Neural progenitor cell (in vitro differentiated cells): ENCODE measurements at places on chromosomes 11 and 22. TPM values are rescaled to one million over a fixed set of nuclear protein-coding genes. Genes with fewer than 3 reads are reported as not detected.
A peak's percentile ranks its signal among the peaks of the same experiment; 100 is the strongest.

GRCh38 chr11:100562128-100562527 lies 125.0 kb upstream of the ARHGAP42 start:
- no peaks in the 10 kb centered on the region for H3K36me3 ChIP-seq
- no peak overlapping the region for H3K27ac ChIP-seq
- DNase-seq, result no peak
- no peaks in the 10 kb centered on the region for H3K27me3 ChIP-seq

GRCh38 chr11:14357881-14358728 lies 878 bp downstream of the RRAS2 start:
- H3K36me3 ChIP-seq, result no peaks in the 10 kb centered on the region
- H3K4me1 ChIP-seq, result peaks cover 12% of the 10 kb centered on the region
- peak; percentile 93 for DNase-seq

- no peaks in the 10 kb centered on the region for H3K36me3 ChIP-seq
- no peak for DNase-seq
- H3K4me3 ChIP-seq, result no peak overlapping the region
- no peaks in the 10 kb centered on the region for H3K4me1 ChIP-seq
- no peaks in the 10 kb centered on the region for H3K27me3 ChIP-seq
These were observed 542.4 kb downstream of the TBC1D22A start for GRCh38 chr22:47304854-47305253.

DNA sequence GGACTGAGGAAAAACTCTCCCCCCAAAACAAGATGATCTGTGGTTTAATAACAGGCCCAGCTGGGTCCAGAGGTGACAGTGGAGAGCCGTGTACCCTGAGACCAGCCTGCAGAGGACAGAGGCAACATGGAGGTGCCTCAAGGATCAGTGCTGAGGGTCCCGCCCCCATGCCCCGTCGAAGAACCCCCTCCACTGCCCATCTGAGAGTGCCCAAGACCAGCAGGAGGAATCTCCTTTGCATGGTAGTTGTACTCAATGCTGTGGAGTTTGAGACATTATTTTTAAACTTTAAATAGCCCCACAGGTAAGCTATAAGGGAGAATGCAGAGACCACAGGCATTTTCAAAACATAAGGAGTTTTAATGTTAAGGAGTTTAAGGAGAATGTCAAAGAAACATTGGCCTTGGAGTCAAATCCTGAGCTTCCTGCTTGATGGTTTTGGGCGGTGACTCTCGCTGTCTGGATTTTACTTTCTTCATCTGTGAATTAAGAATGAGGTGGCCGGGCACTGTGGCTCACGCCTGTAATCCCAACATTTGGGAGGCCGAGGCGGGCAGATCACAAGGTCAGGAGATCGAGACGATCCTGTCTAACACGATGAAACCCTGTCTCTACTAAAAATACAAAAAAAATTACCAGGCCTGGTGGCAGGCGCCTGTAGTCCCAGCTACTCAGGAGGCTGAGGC lies 6.8 kb downstream of the APOL1 start:
- H3K4me3 ChIP-seq, result peak overlapping the region; percentile 26
- H3K27me3 ChIP-seq, result no peaks in the 10 kb centered on the region
- no peaks in the 10 kb centered on the region for H3K36me3 ChIP-seq
- no peak for DNase-seq
- H3K27ac ChIP-seq, result peak overlapping the region; percentile 60

GRCh38 chr11:60867871-60868681 lies 734 bp downstream of the ZP1 start:
- no peak overlapping the region for H3K27ac ChIP-seq
- DNase-seq, result no peak
- no peaks in the 10 kb centered on the region for H3K36me3 ChIP-seq
- H3K4me1 ChIP-seq, result no peaks in the 10 kb centered on the region

DNA sequence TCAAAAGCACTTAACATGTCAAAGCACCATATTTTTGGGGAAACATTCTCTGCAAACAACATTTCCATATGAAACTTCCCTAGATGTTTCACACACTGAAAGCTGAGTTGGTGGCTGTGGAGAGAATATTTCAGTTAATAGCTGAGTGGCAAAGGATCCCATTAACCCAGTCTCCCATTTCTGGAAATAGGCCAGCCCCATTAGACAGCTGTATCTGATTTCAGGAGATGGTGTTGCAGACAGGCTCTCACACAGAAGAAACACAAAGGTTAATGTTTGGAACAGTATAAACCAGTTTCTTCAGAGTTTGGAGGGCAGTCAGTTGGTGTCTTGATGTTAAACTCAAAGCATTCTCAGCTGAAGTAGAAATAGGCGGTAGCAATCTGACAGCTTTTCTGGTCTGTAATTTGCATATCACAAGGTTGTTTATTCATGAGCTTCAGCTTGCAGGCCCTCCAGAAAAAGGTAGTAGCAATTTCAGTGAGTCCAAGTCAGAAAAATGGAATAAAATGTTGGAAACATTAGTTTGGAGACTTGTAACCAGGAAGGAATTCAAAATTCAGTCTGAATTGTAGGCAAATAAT lies 15.5 kb upstream of the ZBTB44 start:
- H3K27ac ChIP-seq, result no peak overlapping the region
- no peak for DNase-seq
- no peaks in the 10 kb centered on the region for H3K36me3 ChIP-seq
- no peak overlapping the region for H3K4me3 ChIP-seq
- no peaks in the 10 kb centered on the region for H3K4me1 ChIP-seq

GRCh38 chr11:34074391-34074790 lies 22.9 kb downstream of the CAPRIN1 start:
- H3K4me3 ChIP-seq, result no peak overlapping the region
- no peaks in the 10 kb centered on the region for H3K4me1 ChIP-seq
- H3K27me3 ChIP-seq, result no peaks in the 10 kb centered on the region
- DNase-seq, result no peak
- H3K27ac ChIP-seq, result no peak overlapping the region

DNA sequence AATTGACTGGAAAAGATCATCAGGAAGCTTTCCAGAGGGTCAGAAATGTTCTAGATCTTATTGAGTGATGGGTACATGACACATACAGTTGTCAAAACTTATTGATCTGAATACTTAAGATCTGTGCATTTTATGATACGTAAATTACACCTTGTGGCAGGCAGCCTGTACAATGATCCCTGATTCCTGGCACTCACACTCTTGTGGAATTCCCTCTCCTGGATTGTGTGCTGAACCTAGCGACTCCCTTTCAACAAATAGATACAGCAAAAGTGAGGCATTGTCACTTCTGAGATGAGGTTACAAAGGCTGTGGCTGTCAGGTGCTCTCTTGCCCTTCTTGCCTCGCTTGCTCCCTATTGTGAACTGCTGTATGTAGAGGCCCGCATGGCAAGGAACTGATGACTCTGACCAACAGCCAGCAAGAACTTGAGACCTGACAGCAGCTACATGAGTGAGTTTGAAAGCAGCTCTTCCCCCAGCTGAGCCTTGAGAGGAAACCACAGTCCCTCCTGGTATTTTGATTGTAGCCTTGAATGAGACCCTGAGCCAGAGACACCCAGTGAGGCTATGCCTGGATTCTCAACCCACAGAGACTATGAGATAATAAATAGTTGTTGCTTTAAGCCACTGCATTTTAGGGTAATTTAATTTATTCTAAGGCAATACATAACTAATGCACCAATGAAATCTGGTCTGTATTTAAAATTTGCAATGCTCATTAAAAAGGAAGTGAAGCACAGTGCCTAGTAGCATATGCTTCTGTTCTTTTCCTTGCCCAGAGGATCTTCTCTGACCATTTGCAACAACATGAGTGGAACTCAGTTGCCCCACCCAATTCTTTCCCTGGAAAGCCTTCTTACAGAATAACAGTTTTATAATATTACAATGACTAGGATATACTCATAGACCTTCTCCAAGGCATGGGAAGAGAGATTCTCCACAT lies 60.5 kb upstream of the IZUMO1R start:
- H3K36me3 ChIP-seq, result no peaks in the 10 kb centered on the region
- no peaks in the 10 kb centered on the region for H3K27me3 ChIP-seq
- H3K27ac ChIP-seq, result no peak overlapping the region
- no peak for DNase-seq
- no peak overlapping the region for H3K4me3 ChIP-seq

DNA sequence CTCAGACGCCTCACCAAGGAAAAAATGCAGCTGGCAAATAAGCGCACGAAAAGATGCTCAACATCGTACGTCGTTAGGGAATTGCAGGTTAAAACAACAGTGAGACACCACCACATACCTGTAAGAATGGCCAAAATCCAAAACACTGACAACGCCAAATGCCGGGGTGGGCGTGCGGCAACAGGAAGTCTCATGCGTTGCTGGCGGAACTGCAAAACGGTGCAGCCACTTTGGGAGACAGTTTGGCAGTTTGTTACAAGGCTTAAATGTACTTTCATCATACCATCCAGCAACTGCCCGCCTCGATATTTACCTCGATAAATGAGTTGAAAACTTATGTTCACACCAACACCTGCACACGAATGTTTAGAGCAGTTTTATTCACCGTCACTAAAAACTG lies 7.5 kb upstream of the CTSD start:
- H3K36me3 ChIP-seq, result no peaks in the 10 kb centered on the region
- no peak for DNase-seq
- no peaks in the 10 kb centered on the region for H3K27me3 ChIP-seq

GRCh38 chr11:118870396-118871343 lies 13.0 kb upstream of the CXCR5 start:
- H3K4me1 ChIP-seq, result peaks cover 15% of the 10 kb centered on the region
- no peaks in the 10 kb centered on the region for H3K27me3 ChIP-seq
- H3K4me3 ChIP-seq, result no peak overlapping the region

GRCh38 chr11:95373241-95373640 lies 142.2 kb upstream of the SESN3 start:
- H3K36me3 ChIP-seq, result no peaks in the 10 kb centered on the region
- no peak overlapping the region for H3K4me3 ChIP-seq
- no peak overlapping the region for H3K27ac ChIP-seq
- no peaks in the 10 kb centered on the region for H3K27me3 ChIP-seq

GRCh38 chr11:102761646-102762238 lies 18.7 kb downstream of the MMP10 start:
- H3K27me3 ChIP-seq, result no peaks in the 10 kb centered on the region
- H3K4me1 ChIP-seq, result peaks cover 11% of the 10 kb centered on the region
- no peak overlapping the region for H3K4me3 ChIP-seq

DNA sequence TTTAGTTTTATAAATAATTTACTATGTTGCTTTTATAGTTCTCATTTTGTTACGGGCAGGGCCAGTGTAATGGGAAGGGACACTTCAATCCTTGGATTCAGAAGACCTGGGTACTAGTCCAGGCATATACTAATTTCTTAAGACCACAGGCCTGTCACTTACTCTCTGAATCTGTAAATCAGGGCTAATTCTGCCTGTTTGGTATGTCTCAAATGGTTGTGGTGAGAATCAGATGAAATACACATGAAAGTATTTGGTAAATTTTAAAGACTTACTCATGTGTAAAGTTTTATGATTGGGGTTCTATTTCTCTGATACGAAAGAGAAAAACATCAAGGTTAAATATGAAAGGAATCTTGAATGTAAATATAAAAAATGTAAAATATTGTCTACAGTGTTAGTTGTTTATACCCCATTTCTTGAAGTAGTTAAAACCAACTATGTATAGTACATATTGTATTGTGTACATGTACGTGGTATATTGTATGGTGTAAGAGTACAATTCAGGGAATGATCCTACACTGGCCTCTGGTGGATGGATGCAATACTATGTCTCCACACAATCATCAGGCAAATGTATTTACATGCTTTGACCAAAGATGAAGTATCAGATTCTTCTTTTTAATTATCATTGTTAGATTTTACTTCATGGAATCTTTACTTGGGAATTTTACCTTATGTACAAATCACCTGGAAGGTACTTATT lies 24.5 kb upstream of the RAG2 start:
- no peak overlapping the region for H3K27ac ChIP-seq
- no peaks in the 10 kb centered on the region for H3K27me3 ChIP-seq
- H3K36me3 ChIP-seq, result no peaks in the 10 kb centered on the region
- DNase-seq, result peak; percentile 9

- H3K27ac ChIP-seq, result no peak overlapping the region
- no peaks in the 10 kb centered on the region for H3K4me1 ChIP-seq
- no peaks in the 10 kb centered on the region for H3K36me3 ChIP-seq
- H3K27me3 ChIP-seq, result no peaks in the 10 kb centered on the region
- no peak overlapping the region for H3K4me3 ChIP-seq
These were observed 24.5 kb downstream of the PISD start for GRCh38 chr22:31637447-31637890.

DNA sequence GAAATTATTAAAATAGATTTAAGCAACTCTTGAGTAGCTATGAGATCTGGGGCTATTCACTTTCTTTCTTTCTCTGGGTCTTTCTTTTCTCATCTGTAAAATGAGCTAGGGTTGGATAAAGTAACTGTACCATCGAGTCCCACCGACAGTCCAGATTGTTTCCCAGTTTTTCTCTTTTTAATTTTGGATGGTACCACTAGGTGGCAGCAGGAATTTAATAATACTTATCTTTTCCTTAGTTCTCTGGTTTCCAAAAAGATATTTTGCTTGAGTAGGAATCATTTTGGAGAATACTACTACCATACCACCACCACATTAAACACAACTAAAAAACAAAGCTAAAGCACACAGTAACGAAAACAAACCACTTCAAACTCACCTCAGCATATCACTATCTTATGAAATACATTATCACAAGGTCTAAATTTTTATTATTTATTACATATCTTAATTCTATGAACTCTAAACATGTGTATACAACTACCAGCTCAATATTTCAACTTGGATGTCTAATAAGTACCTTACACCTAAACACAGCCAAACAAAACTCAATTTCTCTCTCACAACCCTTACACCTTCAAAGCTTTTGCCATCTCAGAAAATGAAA lies 584.0 kb downstream of the KCNA4 start:
- no peaks in the 10 kb centered on the region for H3K4me1 ChIP-seq
- no peaks in the 10 kb centered on the region for H3K27me3 ChIP-seq
- no peak overlapping the region for H3K27ac ChIP-seq
- no peak overlapping the region for H3K4me3 ChIP-seq
- DNase-seq, result peak; percentile 24

DNA sequence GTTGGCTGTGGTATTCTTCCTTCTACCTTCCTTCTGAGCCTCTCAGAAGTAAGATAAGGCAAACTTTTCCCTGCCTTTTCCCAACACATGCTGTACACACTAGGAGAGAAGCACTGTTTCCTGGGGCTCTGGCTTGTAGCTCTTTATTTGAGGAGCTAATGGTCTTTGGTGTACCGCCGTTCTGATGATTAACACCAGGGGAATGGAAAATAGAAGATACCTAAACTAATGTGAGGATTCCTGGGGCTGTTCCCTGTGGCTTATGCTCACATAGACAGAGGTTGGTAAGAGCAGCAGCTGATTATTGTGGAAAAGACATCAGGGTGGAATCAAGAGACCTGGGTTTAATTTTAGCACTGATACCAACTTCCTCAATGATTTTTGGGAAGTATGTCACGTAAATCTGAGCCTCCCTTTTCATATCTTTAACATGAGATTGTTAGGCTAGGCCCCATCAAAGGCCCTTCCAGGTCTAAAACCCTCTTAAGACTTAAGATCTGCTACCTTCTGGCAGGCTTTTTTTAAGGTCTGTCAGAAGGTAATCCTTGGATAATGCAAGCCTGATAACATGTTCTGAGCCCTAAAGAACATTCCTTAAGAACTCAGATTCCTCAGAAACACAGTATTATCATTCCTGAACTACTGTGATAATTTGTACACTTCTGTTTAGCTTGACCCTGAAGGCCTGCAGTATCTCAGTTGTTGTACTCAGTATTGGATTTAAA lies 24.8 kb upstream of the RCE1 start:
- no peaks in the 10 kb centered on the region for H3K36me3 ChIP-seq
- peaks cover 18% of the 10 kb centered on the region for H3K4me1 ChIP-seq
- H3K27ac ChIP-seq, result no peak overlapping the region
- no peak for DNase-seq
- H3K4me3 ChIP-seq, result no peak overlapping the region

HBG1 gene
- total RNA-seq, result not detected in 2 replicates

GGTLC3 gene
- not detected in 2 replicates for total RNA-seq

OR8D1 gene
- not detected in 2 replicates for total RNA-seq

PARVG gene
- total RNA-seq, result 0.15 TPM in 1 of 2 replicates, not detected in the other

MUC5AC gene
- total RNA-seq, result not detected in 2 replicates

BTG4 gene
- not detected in 2 replicates for total RNA-seq

FOSL1 gene
- not detected in 2 replicates for total RNA-seq

CTSW gene
- not detected in 2 replicates for total RNA-seq
